EH (cell line): ENCODE measurements at places on chromosomes 11 and 22.

DNA sequence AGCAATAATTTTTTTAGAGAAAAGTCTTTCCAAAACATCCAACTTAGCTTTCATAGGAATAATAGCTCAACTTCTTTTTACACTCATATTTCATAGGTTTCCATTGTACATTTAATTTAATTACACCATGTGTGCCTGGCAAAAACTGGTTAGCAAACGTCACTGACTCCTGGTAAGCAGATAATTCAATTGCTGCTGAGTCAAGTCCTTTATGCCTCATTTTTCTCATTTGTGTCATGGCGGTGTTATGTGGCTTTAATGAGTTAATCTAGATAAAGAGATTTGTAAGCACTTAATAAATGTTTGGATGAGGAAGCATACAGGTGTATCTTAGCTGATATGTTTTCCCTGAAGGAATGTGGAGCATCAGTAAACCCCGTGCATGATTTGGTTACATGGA lies 41.2 kb upstream of the PAK1 start:
- DNase-seq: no peak

- no peak for DNase-seq
These were observed 955.5 kb upstream of the CHORDC1 start for GRCh38 chr11:91178366-91178765.

DNA sequence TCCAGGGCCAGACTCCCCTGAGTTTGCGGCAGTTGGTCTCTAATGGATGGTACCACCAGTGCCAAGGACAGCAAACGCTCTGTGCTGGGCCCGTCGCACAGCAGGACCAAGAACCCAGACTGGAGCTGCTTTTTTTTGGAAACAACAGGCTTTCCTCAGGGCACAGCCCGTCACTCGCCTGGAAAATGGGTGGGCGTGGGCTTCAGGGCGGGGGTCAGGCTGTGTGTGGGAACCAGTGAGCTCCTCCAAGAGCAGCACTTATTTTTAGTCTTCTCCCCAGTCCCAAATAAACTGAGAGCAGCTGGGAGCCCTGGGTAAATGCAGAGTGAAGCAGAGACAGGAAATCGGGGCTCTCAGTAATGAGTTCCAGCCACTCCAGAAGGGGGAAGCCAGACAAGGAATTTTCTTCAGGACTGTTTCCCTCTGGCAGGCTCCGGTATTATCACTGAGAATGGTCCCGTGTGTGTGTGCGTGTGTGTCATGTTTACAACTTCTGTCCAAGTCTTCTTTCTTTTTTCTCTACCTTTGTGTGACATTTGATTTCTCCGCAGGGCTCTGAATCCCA lies 63.0 kb downstream of the PPFIBP2 start:
- DNase-seq: peak; percentile 81

DNA sequence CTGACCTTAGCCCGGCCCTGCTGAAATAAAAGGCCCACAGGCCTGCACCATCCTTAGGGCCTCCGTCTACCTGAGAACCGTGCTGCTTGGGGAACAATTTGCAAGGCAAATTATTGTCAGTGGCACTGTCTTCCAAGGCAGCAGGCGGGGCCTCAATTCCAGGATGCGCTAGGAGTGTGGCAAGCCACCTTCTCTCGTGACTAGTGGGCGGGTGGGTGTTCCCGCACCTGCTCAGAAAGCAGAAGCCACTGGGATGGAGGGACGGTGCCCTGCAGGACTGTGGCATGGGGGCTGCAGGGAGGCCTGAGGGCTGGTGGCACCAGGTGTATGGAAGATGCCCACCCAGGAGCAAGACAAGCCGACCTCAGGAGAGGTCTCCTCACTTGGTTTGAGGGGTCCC lies 58.8 kb upstream of the TTLL12 start:
- no peak for DNase-seq

DNA sequence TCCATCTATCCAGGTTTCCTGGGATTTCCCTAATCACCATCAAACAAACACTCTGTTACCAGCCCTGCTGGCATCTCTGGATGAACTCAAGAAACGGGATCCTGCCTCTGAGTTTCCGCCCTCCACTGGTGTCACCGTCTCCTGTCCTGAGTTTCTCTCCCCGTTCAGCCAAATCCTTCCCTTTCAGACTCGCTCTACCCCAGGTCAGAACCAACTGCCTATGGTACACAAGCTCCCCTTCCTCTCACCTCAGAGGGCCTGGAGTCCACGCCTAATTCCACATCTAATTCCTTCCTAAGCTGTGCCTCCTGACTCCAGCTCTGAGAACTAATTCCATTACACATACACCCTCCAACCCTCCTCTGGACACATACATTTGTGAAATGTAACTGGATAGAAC lies 96.1 kb downstream of the SHANK2 start:
- DNase-seq: no peak

GRCh38 chr22:41699264-41700107 lies at the start of gene MEI1:
TSS of gene MEI1 (plus strand) at chr22:41699503. CDS start at chr22:41699539, 36 bp downstream.
- DNase-seq: peak; percentile 63

DNA sequence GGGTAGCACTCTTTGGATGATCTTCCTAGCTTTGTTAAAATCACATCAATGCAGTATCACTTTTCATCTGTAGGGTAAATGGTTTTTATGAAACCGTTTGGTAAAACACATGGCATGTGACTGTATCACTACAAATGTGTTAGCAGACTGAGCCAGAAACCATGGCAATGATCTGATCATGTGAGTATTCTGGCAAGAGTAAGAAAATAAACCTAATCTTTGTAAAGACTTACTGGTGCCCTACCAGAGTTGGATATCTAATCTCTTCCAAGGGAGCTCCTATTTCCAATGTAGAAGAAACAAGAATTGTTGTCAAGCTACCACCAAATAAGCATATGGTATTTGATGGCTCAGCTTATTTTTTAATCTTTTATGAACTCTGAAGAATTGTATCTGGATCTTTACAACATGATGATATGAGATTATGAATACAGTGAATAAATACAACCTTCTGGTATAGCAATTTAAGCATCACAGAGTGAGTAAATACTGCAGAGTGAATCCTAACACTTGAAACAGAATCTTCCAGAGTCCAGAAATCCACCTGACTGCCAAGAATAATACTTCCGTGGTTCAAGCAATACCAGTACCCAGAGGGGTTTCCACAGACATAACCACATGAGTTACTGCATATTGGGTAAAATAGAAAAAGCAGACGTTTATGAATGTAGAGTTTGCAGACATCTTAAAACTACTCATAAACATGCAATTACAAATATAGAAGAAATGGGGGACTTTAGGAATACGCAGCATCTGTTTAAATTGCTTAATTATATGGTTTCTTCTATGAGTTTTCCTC lies 238.8 kb downstream of the TTC28 start:
- DNase-seq: peak; percentile 42

GRCh38 chr11:58905721-58906547 lies 33.4 kb upstream of the GLYATL1 start:
- peak; percentile 92 for DNase-seq

- peak; percentile 50 for DNase-seq
These were observed 31.8 kb upstream of the APOBEC3A start for GRCh38 chr22:38925571-38926041.

DNA sequence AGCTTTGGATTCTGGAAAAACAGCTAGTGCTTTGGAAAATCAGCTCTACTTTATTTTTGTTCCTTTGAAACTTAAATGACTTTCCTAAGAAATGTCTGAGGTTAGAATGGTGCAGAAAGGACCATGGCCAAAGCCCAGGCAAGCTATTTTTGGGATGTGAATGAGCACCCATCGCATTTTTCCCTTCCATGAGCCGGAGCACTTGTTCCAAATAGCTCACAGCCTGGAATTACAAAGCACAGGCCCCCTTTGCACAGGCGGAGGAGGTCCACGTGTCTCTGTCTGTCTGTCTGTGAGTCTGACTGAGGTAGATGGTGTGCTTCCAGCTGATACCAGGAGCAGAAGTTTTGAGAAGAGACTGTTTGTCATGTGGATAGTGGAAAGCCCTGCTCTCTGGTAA lies 50.7 kb downstream of the MICAL2 start:
- no peak for DNase-seq

DNA sequence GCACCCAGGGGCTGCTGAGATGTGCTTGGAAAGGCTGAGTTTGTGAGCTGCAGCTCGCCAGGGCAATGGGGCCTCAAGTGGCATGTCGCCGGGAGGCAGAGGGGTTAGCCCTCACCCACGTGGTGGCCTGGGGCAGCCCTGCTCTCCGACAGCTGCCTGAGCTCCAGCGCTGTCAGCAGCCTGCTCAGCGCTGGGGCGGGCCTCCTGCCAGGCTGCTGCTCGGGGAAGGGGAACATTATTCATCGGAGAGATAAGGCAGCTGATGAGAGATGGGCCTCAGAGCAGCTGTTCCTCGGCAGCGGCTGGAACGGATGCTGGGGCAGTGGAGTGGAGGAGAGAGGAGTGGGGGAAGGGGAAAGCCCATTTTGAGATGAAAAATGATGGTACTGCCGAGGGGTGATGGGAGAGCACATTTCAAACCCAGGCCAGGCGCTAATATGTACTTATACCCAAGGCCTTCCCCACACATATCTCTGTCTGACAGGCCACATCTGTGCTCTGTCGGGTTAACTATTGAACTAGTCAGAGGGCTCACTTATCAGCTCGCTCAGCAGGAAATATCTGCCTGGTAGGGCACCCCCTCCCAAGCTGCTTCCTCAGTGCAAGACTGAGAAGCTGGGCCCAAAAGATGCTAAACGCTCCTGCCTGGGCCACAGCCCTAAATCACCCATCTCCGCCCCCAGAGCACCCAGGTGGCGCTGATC lies 79.5 kb downstream of the TIMP3 start:
- DNase-seq: peak; percentile 53

- no peak for DNase-seq
These were observed 38.4 kb downstream of the CECR2 start for GRCh38 chr22:17407643-17408042.

DNA sequence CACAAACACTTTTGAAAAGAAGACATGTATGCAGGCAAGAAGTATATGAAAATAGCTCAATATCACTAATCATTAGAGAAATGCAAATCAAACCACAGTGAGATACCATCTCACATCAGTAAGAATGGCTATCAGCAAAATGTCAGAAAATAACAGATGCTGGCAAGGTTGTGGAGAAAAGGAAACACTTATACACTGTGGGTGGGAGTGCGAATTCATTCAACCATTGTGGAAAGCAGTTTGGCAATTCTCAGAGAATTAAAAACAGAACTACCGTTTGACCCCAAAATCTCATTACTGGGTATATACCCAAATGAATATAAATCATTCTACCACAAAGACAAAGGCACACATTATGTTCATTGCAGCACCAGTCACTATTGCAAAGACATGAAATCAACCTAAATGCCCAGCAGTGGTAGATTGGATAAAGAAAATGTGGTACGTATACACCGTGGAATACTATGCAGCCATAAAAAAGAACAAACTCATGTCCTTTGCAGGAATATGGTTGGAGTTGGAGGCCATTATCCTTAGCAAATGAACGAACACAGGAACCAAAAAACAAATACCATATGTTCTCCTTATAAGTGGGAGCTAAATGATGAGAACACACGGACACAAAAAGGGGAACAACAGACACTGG lies 18.5 kb downstream of the MMP13 start:
- no peak for DNase-seq

DNA sequence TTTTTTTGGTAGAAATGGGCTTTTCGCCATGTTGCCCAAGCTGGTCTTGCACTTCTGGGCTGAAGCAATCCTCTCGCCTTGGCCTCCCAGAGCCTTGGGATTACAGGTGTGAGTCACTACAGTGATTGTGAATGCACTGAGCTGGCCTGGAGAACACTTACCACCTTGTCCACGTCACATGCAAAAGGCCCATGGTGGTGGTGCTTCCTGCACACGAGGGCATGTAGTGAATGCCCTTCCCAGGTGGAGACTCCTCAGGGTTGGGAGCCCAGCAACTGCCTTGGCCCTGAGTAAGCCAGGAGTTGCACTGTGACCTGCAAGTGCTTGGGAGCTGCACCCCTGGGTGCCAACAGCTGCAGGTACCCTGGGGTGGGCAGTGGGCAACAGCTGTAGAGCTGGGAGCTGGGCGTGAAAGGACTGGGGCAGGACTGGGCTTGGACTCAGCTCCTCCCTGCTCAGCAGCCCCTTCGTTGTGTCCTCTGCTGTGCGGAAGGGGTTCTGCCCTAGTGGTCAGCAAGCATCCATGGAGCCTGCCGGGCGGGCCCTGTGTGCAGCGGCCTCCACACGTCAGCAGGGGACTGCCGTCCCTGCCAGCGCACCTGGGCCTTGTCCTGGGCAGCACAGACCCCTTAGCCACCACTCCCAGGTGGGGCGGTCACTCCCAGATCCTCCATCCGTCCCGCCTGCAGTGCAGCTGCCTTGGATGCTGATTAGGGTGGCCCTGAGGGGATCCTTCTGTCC lies 9.3 kb upstream of the ADORA2A start:
- DNase-seq: no peak

DNA sequence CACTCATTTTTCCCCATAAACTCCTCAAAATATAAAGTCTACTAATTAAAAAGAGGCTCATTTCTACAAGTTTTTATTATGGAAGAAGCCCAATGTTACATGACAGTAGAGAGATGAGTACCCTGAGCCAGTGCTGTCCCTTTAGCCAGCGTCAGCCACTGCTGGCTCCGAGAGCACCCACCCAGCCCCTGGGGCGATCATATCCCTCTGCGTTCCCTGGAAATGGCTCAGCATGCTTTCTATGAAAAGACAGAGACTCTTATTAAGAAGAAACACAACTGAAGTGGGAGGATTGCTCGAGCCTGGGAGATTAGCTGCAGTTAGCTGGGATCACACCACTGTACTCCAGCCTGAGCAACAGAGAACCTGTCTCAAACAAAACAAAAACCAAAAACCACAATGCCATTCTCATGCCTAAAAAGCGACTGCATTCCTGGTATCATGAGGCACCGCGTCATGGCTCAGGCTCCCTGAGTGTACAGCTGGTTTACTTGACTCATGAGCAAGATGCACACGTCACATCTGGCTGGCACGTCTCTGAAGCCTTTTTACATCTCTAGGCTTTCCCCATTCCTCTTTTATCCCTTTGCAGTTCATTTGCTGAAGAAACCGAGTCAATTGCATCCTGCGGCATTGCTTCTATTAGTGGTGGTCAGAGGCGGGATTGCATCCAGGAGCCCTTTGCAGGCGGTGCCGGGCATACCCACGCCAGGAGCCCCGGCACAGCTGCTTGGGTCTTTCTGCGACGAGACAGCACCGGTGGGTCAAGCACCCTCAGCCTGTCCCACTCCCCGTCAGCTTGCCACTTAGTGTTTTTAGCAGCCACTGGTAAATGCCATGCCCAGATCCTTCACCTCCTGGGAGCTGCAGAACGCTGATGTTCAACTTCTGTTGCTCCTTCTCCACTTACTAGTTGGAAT lies 119.9 kb downstream of the CTTN start:
- DNase-seq: peak; percentile 58

GRCh38 chr11:85620256-85620655 lies 6.9 kb downstream of the DLG2 start:
- DNase-seq: no peak

- DNase-seq: no peak
These were observed 27.1 kb downstream of the OSBP2 start for GRCh38 chr22:30721741-30722140.

DNA sequence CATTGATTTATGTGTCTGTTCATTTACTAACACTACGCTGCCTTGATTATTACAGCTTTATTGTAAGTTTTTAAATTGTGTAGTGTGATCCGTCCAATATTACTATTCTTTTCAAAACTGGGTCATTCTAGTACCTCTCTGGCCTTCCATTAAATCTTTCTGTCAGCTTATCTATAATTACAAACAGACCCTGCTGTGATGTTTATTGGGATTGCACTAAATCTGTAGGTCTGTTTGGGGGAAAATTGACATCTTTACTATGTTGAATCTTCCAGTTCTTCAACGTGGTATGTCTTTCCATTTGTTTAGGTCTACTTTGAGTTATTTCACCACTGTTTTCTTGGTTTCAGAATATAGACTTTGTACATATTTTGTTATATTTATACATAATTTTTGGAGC lies 15.6 kb downstream of the CABIN1 start:
- no peak for DNase-seq
